ENCODE measurements at places on chromosomes 2 and 18.

DNA sequence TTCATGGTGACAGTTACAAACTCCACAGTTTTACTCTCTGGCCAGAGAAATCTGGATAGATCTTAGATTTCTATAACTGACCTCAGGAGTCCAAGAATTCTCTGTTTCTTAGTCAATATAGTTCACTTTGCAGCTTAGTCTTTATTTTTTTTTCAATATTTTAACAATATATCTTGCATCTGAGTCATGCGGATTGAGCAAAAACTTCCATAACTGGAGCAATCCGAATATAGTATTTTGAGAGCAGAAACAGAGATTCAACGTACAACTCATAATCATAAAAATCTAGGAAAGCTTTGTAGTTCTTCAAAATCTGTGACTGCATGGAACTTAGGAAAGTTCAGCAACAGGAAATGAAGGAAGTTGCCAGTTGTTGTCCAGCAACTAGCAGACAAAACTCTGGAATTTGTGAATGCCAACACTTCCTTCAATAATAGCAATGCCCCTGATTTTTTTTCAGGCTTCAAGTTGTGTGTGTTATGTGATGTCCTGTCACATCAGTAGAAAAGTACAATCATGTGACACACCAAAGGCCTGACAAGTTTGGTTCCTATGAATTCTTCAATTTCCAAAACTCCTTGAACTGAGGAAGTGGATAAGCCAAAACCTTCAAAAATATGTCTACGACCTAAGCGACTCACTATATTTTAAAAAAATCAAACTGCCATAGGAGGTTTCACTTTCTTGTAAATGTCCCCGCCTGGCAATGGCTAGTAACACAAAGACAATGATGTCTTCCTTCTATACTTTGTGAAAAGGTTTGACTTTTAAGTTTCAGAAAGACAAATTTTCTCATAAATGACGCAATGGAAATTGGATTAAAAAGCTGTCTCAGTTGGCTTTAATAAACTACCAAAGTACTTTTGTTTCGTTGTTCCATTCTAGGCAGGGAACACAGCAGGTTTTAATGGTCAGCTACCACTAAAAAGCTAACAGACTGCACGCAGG, 510.6 kb downstream of the ERBB4 start:
- no peaks in the 10 kb centered on the region for H3K36me3 ChIP-seq
- no peak for DNase-seq
- H3K4me1 ChIP-seq, result peaks cover 4% of the 10 kb centered on the region
- H3K4me3 ChIP-seq, result no peak overlapping the region
- H3K27me3 ChIP-seq, result no peaks in the 10 kb centered on the region
- H3K27ac ChIP-seq, result no peak overlapping the region

GRCh38 chr18:26827581-26827980, 37.9 kb downstream of the AQP4 start:
- peak; percentile 21 for DNase-seq
- H3K4me3 ChIP-seq, result no peak overlapping the region
- no peaks in the 10 kb centered on the region for H3K27me3 ChIP-seq
- no peaks in the 10 kb centered on the region for H3K36me3 ChIP-seq
- H3K4me1 ChIP-seq, result no peaks in the 10 kb centered on the region

DNA sequence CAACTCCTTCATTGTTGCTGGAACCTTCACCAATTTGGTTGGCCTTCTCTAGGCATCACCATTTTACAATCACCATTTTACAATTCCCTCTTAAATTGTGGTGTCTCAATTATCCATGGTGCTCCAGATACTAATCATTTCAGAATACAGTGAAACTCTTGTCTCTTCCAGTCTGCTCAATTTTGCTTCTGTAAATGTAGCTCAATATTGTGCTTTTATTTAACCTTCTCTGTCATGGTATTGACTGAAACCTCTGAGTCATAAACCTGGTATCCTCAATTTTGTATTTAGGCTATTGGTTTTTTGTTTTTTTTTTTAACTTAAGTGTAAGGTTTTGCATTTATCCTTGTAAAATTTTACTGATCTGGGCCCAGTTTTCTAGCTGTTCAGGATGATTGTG, 16.1 kb downstream of the STRADB start:
- H3K36me3 ChIP-seq, result no peaks in the 10 kb centered on the region
- H3K27ac ChIP-seq, result no peak overlapping the region
- H3K27me3 ChIP-seq, result no peaks in the 10 kb centered on the region
- H3K4me3 ChIP-seq, result no peak overlapping the region

- H3K4me3 ChIP-seq, result no peak overlapping the region
- H3K36me3 ChIP-seq, result peaks cover 8% of the 10 kb centered on the region
- H3K27me3 ChIP-seq, result no peaks in the 10 kb centered on the region
Measured at GRCh38 chr2:15596350-15596749, 4.7 kb downstream of the DDX1 start.

DNA sequence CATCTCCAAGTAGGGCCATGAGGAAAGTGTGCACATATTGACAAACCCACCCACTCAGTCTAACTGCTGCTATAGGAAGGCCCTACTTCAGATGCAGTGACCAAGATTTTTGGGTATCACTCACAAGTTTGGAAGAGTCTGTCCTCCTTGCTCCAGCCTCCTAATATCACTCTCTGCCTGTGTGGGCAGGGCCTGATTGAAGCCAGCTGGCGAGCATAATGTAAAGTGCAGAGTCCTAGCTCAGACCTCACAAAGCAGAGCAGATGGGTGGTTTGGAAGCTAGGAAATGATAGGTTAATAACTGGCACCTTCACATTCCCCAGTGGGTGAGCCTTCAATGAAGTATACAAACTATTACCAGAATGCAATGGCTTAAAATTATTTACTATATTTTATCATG, 11.2 kb upstream of the SULT1C3 start:
- H3K36me3 ChIP-seq, result no peaks in the 10 kb centered on the region
- no peaks in the 10 kb centered on the region for H3K27me3 ChIP-seq
- no peak overlapping the region for H3K27ac ChIP-seq
- no peak for DNase-seq
- H3K4me1 ChIP-seq, result no peaks in the 10 kb centered on the region

- H3K4me1 ChIP-seq, result no peaks in the 10 kb centered on the region
- DNase-seq, result no peak
- H3K36me3 ChIP-seq, result no peaks in the 10 kb centered on the region
- H3K27me3 ChIP-seq, result no peaks in the 10 kb centered on the region
- no peak overlapping the region for H3K4me3 ChIP-seq
- no peak overlapping the region for H3K27ac ChIP-seq
Measured at GRCh38 chr2:147327613-147328012, 517.2 kb upstream of the ACVR2A start.

GRCh38 chr2:126876631-126877030, 22.1 kb upstream of the TEX51 start:
- H3K36me3 ChIP-seq, result no peaks in the 10 kb centered on the region
- DNase-seq, result no peak
- no peak overlapping the region for H3K27ac ChIP-seq
- no peaks in the 10 kb centered on the region for H3K27me3 ChIP-seq

GRCh38 chr2:71505086-71505769, 51.9 kb downstream of the DYSF start:
- H3K27me3 ChIP-seq, result no peaks in the 10 kb centered on the region
- no peak for DNase-seq
- H3K27ac ChIP-seq, result no peak overlapping the region
- no peak overlapping the region for H3K4me3 ChIP-seq
- peaks cover 7% of the 10 kb centered on the region for H3K4me1 ChIP-seq
- H3K36me3 ChIP-seq, result no peaks in the 10 kb centered on the region

DNA sequence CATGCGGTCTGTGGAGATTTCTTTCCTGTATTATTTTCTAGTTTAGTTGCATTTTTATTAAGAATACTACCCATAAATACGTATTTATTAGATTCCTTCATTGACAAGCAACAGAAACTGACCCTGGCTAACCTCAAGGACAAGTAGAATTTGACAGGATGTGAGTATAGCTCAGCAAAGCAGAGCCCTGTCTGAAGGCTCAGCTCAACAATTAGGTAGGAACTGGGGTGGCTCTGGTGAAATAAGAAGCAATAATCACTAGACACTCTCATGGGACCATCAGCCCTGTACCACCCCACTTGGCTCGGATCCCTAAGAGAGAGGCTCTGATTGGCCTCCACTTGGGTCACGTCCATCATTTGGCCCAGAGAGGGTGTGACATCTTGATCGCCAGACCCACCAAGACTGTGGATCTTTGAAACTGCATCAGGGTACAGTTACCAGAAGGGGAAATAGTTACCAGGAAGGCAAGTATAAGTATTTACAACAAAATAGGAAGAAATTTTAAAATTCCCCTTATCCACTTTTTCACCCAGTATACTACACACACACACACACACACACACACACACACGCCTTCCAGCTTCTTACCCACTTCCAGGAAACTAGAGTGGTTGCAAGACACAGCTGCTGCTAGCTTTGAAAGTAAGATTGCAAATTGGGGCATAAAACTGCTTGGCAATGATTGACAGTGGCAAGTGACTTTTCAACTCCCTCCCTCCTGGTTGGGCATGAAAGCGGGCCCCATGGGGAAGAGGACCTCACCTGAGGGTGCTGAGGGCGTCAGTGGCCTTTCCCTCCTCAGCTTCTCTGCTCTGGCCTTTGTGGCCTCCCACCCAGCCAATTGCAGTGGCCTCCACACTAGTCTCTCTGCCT, 41.8 kb downstream of the KCTD18 start:
- H3K27me3 ChIP-seq, result no peaks in the 10 kb centered on the region
- no peak for DNase-seq

- no peaks in the 10 kb centered on the region for H3K4me1 ChIP-seq
- H3K27me3 ChIP-seq, result peaks cover 7% of the 10 kb centered on the region
- no peak for DNase-seq
- H3K36me3 ChIP-seq, result no peaks in the 10 kb centered on the region
- no peak overlapping the region for H3K4me3 ChIP-seq
Measured at GRCh38 chr2:127671557-127672302, 3.6 kb downstream of the LIMS2 start.

- H3K36me3 ChIP-seq, result no peaks in the 10 kb centered on the region
- H3K27ac ChIP-seq, result no peak overlapping the region
- DNase-seq, result no peak
- no peaks in the 10 kb centered on the region for H3K27me3 ChIP-seq
- H3K4me3 ChIP-seq, result no peak overlapping the region
- H3K4me1 ChIP-seq, result no peaks in the 10 kb centered on the region
Measured at GRCh38 chr2:23789012-23789411, 137.9 kb downstream of the ATAD2B start.

DNA sequence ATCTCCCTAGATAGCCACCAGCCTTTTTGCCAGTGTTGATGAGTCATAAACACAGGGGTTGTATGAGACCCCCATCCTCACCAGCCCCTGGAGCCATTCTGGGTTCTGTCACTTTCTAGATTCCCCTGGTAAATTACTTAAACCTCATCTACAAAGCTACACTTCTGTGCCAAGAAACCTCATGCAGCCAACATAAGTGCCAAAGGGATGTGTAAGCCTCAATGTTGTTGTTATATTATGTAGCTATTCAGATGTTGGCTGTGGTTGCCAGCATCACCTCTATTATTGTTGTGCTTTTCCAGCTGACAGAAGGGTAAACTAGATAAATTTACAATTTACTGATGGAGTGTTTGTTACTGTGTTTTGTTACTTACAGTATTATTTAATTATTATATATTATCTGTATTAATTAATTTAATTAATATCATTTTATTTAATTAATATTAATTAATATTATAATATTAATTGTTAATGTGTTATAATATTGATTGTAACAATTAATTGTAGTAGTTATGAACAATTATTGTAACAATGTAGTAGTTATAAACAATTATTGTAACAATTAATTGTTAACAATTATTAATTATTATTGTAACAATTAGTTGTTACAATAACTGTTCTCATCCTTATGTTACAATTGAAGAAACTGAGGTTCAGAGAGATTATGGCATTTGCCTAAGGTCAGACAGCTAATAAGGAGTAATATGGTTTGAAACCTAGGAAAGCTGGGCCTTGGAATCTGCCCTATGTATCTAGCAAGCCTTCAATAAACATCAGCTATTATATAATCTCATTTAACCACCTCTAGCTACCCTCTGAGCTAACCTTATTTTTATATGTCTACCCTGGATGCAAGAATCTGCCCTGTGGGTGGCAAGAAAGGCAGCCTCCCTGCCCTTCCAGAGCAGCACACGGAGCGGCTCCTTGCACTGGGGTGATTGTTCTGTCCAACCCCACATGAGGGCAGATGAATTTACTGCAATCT, 36.1 kb downstream of the PSTPIP2 start:
- H3K27ac ChIP-seq, result no peak overlapping the region
- H3K4me3 ChIP-seq, result no peak overlapping the region
- DNase-seq, result no peak
- no peaks in the 10 kb centered on the region for H3K36me3 ChIP-seq
- H3K4me1 ChIP-seq, result peaks cover 10% of the 10 kb centered on the region
- no peaks in the 10 kb centered on the region for H3K27me3 ChIP-seq

- H3K4me1 ChIP-seq, result peaks cover 9% of the 10 kb centered on the region
- H3K27ac ChIP-seq, result no peak overlapping the region
- no peak overlapping the region for H3K4me3 ChIP-seq
- H3K36me3 ChIP-seq, result no peaks in the 10 kb centered on the region
- H3K27me3 ChIP-seq, result no peaks in the 10 kb centered on the region
- DNase-seq, result no peak
Measured at GRCh38 chr2:238897911-238898311, 50.0 kb downstream of the TWIST2 start.

GRCh38 chr18:6661692-6662415, 67.7 kb upstream of the ARHGAP28 start:
- peak; percentile 38 for DNase-seq
- no peaks in the 10 kb centered on the region for H3K27me3 ChIP-seq
- no peaks in the 10 kb centered on the region for H3K4me1 ChIP-seq

DNA sequence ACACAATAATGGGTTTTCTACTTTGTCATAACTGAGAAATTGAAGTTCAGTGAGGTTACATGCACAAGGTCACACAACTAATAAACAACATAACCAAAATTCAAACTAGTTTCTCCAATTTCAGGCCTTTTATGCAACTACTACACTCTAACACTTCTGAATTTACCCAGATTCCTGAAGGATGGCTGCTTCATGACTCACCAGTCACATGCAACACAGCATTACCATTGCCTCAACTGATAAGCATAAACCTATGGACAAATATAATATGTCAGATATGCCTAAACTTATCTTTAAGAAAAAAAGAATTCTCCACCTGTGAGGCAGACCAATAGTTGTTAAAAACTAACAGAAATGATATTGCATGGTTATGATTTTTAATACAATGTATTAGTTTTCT, 586.5 kb upstream of the SLC8A1 start:
- no peak overlapping the region for H3K4me3 ChIP-seq
- H3K27me3 ChIP-seq, result no peaks in the 10 kb centered on the region
- H3K27ac ChIP-seq, result no peak overlapping the region

- no peaks in the 10 kb centered on the region for H3K36me3 ChIP-seq
- DNase-seq, result no peak
- H3K27me3 ChIP-seq, result no peaks in the 10 kb centered on the region
- H3K27ac ChIP-seq, result no peak overlapping the region
- peaks cover 2% of the 10 kb centered on the region for H3K4me1 ChIP-seq
Measured at GRCh38 chr2:175559613-175560012, 378.1 kb upstream of the ATP5MC3 start.

GRCh38 chr2:71463342-71463654, 9.9 kb downstream of the DYSF start:
- H3K4me1 ChIP-seq, result peaks cover 11% of the 10 kb centered on the region
- peaks cover 23% of the 10 kb centered on the region for H3K27me3 ChIP-seq
- DNase-seq, result no peak
- H3K27ac ChIP-seq, result no peak overlapping the region
- H3K4me3 ChIP-seq, result no peak overlapping the region

Measured in mesendoderm (in vitro differentiated cells).